ENCODE measurements at places on chromosomes 7 and 10.

GRCh38 chr7:77759294-77759889, 38.8 kb downstream of the TMEM60 start:
- peak; percentile 96 for DNase-seq

GRCh38 chr7:1087952-1088920, at the start of gene GPER1:
Gene GPER1, plus strand, starts transcription at chr7:1088113. Its CDS starts 3,616 bp downstream, at chr7:1091729.
- no peak for DNase-seq

DNA sequence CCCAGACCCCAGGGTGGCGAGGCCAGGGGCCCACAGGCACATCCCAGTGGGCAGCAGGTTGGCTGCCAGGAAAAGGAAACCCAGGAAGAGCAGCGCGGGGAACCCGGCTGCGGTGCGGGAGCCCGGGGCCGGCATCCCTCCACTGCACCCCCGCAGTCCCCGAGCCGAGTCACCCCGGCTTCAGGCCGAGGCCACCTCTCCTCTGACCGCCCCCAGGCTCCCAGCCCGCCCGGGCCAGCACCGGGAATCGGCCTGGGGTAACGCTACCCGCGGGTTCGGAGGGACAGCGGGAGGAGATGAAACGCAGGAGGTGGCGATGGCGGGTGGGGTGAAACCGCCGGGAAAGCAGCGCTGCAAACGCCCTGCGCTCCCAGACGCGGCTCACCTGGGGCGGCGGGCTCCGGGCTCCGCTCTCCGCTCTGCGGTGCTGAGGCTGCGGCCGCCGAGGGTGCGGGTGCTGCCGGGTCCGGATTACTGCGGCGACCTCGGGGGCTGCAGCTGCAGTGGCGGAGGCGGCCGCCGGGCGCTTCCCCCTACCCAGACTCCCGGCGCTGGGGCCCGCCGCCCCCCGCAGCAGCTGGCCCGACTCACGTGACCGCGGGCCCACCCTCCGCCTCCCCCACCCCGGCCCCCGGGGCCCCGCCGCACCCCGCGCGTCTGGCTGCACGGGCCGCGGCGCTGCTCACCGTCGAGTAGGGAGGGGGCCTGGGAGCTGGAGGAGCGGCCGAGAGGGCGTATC, at the start of gene SCRN1:
Gene SCRN1, minus strand, starts transcription at position 545 of the 739 bp plus-strand sequence. CDS start 20,734 bp downstream, outside the sequence.
- no peak for DNase-seq

GRCh38 chr7:94394437-94395140, at the start of gene COL1A2:
Gene COL1A2, plus strand, starts transcription at chr7:94394895. Its CDS starts 137 bp downstream, at chr7:94395032.
- DNase-seq, result no peak

GRCh38 chr7:289209-289755, 688 bp upstream of the FOXL3 start:
- DNase-seq, result no peak

DNA sequence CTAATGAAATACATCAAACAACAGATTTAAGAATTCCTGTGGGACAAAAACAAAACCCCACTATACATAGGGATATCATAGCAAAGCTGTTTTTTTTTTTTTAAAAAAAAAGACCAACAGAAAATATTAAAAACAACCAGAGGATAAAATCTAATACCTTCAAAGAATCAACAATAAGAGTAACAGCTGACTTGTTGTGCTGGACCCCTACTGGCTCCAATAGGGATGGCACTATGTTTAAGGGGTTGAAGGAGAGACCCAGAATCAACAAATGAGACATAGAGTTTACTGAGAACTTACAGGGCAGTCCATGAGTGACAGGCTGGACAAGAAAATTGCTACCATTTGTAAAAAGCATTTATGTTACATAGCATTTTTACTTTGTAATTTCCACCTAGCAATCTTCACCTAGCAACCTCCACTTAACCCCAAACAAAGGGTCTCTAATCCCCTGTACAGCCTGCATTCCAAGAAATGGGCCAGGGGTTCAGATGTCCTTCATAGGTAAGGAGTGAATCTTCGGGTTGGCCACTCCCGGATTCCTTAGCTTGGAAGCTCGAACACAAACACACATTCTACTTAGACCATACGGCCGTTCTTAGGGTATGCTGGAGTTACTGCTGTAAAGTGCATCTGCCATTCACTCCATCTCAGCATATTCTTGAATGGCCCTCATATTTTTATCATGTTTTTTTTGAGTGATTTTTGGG, 25.8 kb downstream of the ASZ1 start:
- no peak for DNase-seq
